Ascending aorta (tissue), 2 donors: ENCODE measurements at places on chromosomes 4 and X.
A peak's percentile ranks its signal among the peaks of the same experiment; 100 is the strongest.

- DNase-seq = no peak
Observed at GRCh38 chr4:127775843-127776242, 6.3 kb upstream of the HSPA4L start.

- DNase-seq = no peak
Observed at GRCh38 chr4:125529071-125529470, 214.3 kb downstream of the FAT4 start.

DNA sequence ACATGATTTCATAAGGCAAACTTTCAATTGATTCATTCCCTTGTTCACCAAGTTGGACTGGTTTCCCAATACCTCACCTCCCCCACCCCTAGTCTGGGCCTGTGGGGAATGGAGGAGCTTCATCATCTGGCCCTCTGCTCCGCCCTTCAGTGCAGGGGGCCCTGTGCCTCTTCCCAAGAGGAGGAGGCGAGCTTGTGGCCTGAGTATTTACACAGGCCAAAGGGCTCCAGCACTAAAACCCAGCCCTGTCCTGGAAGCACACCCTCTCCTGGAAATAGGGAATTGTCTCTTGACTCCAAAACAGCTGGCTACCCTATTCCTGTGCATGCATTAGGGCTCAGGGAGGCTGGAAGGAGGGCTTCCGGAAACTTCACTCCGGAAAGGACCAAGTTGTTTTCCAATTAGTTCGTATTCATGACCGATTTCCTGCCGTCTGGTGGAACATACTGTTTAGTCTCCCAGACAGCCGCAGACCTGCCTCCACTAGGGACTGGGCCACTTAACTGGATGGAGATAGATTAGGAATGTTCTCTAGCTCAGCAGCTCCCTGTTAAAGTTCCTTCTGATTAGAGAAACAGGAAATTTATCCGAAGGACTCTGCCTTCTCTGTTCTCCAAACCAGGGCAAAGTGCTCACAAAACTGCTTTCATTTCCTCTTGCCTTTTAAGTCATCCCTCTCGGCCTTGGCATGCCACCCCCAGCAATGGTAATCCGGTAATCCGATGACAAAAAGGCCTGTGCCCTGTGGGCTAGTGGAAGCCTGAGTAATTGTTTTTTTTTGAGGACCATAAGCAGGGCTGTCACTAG lies 5.8 kb downstream of the SRPX2 start:
- DNase-seq = no peak

- no peak for DNase-seq
Observed at GRCh38 chrX:74232859-74233258, 71.1 kb upstream of the ZCCHC13 start.

GRCh38 chrX:21806691-21807090 lies 32.7 kb upstream of the MBTPS2 start:
- no peak for DNase-seq

DNA sequence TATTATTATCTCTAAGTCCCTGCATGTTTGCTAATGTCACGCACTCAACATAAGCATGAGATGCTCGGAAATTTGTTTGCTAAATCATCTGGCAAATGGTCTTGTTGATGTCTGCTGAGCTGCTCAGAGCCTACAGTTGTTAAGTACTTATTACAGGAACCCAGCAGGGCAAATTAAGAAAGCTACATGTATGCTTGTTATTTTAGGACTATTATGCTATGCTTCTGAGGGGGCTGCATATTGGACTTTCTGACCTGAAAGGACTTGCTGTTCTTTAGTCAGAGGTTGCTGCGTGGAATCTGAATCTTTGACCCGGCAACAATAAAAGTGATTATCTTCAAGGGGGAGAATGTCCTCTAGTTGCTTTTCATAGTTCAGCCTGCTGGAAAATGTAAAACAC lies 36.3 kb upstream of the TENM3 start:
- no peak for DNase-seq

DNA sequence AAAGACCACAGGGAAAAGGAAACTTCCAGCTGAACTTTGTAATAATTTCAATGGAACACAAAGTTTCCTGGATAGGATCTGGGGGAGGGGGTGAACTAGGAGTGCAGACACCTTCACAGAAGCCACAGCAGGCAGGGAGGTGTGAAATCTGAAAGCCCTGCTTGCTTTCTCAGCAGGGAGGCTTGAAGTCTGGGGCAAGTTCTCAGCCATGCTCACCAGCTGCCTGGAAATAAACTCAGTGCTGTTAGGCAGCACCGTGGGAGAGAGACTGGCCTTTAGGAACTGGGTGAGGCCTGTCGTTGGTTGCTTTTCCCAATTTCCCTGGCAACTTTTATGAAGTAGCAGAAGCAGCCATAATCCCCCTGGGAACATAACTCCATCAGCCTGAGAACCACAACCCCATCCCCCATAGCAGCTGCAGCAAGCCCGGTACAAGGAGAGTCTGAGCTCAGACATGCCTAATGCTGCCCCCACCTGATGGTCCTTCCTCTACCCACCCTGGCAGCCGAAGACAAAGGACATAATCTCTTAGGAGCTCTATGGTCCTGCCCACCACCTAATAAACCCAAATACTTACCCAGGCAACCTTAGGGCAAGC lies 39.2 kb upstream of the NMU start:
- no peak for DNase-seq

- no peak for DNase-seq
Observed at GRCh38 chrX:149392921-149393320, 112.2 kb downstream of the IDS start.

DNA sequence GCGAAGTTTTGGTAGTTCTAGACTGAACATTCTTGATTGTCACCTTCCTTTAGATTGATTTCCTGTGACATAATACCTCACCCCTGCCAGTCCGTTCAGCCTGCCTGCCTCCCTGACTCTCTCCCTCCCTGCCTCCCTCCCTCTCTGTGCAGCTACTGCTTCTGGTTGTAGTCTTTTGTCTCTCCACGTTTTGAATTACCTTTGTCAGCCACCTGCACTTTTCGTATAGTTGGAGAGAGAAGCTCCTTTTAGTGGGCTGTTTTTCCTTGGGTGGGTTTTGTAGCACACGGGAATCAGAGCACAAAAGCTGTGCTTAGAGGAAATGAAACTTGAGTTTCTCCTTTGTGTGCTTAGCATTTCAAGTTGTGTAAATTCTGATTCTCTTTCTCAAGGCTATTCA lies 32.6 kb upstream of the MSMO1 start:
- DNase-seq = no peak

- no peak for DNase-seq
Observed at GRCh38 chrX:94435799-94436198, 761.8 kb downstream of the FAM133A start.

GRCh38 chr4:2848449-2848848 lies 4.8 kb downstream of the ADD1 start:
- no peak for DNase-seq

- DNase-seq = no peak
Observed at GRCh38 chr4:48027653-48028052, 11.1 kb downstream of the NIPAL1 start.

GRCh38 chr4:97530676-97531075 lies 612.6 kb downstream of the STPG2 start:
- no peak for DNase-seq

DNA sequence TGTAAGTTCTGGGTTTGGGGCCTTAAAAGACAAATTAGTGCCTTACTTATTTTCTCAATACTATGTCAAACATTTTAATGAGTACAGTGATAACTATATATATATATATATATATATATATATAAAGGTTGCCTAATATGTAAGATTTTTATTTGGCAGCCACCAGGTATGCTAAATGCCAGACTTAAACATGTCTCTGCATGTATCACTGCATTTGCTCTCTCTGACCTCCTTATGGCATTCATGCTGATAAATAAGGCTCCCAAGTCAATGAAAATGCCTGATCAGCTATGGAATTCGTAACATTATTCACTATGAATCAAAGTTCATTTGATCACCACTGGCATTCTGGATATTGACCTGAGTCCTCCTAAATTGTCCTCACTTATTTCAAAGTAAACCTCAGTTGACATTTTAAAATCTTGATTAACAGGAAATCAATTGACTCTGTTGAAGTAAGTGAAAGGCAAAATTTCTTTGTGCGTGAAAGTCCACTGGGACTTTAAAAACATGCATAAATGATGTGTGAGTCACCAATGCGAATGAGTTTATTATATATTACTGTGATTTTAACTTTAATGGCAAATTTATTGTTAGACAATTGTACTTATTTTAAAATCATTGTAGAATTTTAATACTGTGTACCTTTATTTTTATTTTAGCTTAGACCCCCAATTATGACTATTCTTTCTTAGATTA lies 29.2 kb upstream of the AREG start:
- no peak for DNase-seq

- peak; percentile 98 for DNase-seq
Observed at GRCh38 chr4:26860157-26860921, at the start of gene STIM2. TSS of gene STIM2 (plus strand) at chr4:26860841.

DNA sequence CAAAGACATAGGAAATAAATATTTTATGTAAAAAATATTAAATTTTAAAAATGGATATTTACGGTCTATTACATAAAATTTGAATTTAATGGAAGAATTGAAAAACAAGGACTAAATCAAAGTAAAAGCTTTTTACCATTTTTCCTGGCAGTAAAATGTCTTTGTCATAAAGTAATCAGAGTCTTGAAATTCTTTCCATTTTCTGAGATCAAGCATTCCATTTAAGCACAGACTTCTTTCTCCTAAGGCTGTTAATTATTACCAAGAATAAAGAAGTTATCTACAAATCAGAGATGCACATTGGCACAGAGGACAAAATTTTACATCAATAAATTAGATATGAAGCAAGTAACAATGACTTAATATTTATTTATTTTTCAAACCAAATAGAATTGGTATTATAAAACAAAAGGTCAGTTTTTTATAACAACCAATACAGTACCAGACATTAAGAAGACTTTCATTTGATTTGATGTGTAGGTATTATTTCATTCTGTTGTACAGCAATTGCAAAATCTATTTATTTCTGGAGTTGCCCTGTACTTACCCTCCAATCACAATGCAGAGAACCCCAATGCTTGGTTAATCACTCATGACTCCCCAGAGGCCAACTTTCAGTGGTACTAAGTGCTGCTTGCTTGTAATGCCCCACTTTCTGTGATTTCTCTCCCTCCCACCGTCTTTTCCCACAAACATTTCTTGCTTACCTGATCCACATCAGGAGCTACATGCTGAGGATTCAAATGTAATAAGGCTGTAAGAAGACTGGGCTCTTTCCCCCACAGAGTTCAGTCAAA lies 254.6 kb downstream of the GASK1B start:
- no peak for DNase-seq

DNA sequence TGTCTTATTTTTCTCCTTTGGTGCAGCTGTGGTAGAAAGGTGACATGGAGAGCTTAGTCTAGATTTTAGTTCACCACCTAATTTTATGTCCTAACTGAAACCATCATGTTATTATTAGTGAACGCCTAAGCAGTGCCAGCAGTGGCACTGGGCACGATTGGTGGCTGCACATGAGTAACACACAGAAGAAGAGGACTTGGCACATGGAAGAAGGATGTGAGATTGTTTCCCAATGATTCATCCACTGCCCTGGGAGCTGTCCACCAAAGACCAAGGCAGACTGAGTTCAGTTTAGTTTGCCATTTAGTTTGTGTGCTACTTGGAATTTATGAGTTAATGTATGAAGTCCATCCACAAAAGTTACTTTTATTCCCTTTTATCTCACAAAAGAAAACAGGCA lies 68.1 kb upstream of the NAP1L5 start:
- DNase-seq = peak; percentile 82

DNA sequence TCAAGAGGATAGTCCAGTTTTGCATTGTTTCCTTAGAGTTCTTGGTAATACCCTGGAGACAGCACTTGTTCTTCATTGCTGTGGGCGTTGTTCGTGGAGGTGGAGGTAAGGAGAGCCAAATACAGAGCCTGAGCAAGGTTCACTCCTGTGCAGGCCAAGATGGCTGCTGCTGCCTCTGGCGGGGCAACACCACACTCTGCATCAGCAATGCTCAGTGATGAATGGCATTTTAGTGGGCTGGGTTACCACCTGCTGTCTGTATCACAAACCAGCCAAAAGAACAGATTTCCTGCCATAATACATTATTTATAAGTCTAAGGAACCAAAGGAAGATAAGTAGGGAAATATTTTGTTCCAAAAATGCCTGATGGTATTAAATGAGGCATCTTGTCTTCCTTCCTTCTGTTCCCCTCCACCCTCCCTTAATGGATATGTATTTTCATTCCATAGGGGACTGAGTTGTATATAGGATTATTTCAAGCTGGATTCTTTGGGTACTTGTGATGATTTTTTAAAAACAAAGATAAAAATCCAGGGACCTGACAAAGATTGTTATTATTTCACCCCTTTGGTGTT lies 61.6 kb upstream of the LIMCH1 start:
- DNase-seq = no peak

DNA sequence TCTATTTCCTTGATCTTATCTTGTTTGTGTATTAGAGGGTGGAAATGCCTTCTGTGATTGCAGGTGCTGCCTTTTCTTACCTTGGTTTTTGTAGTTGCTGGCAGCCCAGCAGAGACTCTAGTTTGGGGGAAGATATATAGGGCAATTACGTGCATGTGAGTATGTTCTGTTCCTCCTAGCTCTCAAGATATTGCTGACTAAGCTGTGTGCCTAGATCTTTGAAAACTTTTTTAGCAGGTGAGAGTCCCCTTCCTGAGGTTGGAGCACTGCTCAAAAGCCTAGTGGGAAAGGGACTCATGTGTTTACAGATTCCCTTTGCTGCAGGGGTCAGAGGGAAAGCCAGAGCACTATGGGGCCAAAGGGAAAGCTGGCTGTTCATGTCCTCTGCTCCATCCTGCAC lies 136.1 kb downstream of the VSIG4 start:
- DNase-seq = no peak

- DNase-seq = no peak
Observed at GRCh38 chr4:3801931-3802550, 35.9 kb downstream of the ADRA2C start.

GRCh38 chr4:40316333-40316781 lies 18.8 kb upstream of the CHRNA9 start:
- DNase-seq = no peak

DNA sequence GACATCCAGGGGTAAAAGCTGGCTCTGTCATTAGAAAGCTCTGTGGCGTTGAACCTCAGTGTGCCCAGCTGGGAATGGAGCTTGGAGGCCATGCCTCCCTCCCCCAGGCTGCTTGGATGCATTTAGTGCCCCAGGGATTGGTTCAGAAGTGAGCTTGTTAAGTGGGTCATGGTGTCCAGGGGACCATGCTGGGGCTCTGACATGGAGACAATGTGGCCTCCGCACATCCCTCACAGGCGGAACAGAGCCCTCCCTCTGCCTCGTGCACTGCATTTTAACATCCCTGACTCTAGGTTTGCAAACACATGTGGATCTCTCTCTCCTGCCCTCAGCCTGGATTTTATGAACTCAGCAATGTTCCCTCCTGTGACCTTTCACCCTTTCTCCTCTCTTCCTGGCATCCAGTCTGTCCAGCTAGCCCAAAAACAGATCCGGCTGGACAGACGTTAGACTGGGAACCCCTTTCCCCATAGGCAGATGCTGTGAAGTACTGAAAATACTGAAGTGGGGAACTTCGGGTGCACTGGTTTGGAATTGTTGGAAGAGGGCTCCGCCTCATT lies 81.5 kb downstream of the SORCS2 start:
- DNase-seq = no peak

DNA sequence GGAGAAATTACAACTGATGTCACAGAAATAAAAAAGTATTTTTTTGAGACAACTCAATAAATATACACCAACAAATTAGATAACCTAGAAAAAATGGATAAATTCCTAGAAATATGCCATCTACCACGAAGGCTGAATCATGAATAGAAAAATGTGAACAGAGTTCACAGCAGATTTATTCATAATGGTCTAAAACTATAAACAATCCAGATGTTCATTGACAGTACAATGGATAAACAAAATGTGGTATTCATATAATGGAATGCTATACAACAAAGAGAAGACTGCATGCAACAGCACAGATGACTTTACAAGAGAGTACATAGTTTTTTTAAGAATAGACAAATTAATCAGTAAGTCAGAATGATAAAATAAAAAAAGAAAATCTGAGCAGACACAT lies 55.2 kb downstream of the CLOCK start:
- DNase-seq = no peak
